CD4-positive, alpha-beta T cell treated with Interleukin-6 at 100 ng/mL for 8 hours (primary cell): ENCODE measurements at places on chromosomes 5 and 9.

- DNase-seq = no peak
Measured at GRCh38 chr9:121376214-121376830, 6.3 kb upstream of the STOM start.

GRCh38 chr9:114392749-114393112, 4.9 kb upstream of the AKNA start:
- DNase-seq = no peak

DNA sequence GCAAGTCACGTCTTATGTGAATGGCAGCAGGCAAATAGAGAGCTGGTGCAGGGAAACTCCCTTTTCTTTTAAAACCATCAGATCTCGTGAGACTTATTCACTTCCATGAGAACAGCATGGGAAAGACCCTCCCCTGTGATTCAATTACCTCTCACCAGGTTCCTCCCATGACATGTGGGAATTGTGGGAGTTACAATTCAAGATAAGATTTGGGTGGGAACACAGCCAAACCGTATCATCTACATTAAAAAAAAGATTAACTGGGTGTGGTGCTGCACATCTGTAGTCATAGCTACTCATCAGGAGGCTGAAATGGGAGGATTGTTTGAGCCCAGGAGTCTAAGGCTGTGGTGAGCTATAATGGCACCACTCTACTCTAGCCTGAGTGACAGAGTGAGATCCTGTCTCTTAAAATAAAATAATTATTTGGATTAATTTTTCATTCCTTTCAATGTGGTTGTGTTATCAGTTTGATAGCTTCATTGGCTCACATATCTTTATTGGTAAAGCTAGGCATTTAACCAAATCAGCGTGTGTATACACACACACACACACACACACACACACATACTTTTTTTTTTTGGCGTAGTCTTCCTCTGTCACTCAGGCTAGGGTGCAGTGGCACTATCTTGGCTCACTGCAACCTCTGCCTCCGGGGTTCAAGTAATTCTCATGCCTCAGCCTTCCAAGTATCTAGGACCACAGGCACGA, 21.8 kb downstream of the DENND4C start:
- DNase-seq = no peak

DNA sequence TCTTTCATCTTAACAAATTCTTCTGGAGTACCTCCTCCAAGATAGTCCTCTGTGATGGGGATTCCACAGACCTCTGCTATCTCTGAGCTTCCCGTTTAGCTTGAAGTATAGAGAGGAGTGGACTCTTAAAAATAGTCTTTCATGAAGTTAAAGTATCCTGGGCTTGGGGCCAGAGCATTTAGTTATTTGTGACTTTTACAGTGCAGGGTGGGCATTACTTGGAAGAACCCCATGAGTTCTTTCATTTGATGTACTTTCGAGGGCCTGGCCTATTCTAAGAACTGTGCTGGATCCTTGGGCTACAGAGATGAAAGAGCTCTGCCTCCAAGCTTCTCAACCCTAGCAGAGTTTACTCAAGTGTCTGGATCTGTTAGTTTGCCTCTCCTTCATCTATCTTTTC, 131.5 kb downstream of the ZSWIM6 start:
- no peak for DNase-seq

GRCh38 chr9:121682926-121683515, 31.6 kb downstream of the DAB2IP start:
- no peak for DNase-seq

- DNase-seq = no peak
Measured at GRCh38 chr5:1549475-1550030, 25.8 kb upstream of the LPCAT1 start.

DNA sequence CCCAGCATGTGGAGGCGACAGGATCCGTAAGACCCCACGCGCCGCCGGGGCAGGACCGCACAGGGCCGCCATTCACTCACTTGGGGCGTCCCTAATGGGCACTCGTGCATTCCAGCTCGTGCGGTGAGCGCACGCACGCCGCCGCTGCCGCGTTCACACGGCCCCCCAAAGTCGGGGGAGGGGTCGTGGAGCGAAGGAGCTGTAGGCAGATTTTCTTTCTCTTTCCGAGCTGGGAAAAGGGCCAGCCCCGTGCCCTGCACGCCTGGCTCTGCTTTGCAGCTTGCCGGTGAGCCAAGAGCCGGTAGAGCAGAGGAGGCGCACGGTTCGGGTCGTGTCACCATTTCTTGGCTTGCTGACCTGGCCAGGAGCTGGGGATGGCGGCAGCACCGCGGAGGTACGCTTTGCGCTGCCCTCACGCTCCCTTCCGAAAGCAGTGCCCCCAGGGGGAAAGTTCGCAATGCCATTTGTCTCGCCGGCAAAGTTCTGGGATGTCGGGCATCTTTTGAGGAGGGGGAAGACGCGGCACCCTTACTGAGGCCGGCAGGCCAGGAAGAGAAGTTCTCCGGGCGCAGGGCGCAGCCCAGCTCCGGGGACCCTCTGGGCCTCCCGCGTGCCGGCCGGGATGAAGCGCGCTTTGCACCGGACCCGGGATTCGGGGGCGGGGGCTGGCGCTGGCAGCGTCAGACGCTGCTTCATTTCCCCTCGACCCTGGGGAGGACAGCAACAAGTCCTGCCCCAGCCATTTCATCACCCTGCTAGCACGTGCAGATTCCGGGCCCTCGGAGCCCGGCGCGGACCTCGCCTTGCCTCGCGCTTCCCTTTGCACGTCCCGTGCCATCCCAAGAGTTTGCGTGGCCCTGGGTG, 898 bp downstream of the STC2 start:
- no peak for DNase-seq

GRCh38 chr5:11191673-11192072, 430.6 kb upstream of the DAP start:
- no peak for DNase-seq

GRCh38 chr9:9598723-9599122, 1014.1 kb downstream of the PTPRD start:
- no peak for DNase-seq

DNA sequence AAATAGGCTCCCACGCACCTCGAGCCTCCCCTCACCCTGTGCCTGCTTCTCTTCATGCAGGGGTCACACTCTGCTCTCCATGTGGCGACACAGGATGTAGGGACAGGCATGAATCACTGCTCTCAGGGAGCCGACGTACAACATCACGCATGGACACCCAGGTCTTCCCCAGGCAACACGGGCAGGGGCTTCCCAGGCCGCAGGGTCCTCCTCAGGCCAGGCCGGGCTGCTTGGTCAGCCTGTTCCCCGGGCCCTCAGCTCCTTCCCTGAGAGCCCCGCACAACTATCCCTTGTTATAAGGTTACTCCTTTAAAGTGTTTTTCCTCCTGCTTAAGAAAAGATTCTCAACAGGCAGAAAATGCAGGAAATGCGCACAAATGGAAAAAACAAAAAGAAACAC, 1.1 kb downstream of the SLC6A18 start:
- DNase-seq = no peak

GRCh38 chr5:126339215-126339805, 83.9 kb upstream of the GRAMD2B start:
- DNase-seq = peak; percentile 61

DNA sequence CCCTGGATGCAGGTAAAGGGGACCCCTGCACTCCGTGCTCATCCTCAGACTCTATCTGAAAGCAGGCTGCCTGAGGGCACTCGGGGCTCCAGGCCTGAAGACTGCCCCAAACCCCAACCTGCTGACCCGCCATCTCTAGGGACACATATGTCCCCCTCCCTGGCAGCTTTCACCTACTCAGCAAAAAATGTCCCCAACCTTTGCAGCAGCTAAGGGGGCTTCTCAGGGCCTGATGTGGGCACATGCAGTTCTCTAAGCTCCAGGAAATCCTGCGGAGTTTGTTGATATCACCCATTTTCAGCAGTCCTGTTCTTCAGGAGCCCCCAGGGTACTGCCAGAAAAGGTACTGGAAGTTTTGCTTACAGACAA, 2.2 kb upstream of the DPH7 start:
- no peak for DNase-seq

- DNase-seq = no peak
Measured at GRCh38 chr9:138025908-138026307, 148.3 kb downstream of the CACNA1B start.

DNA sequence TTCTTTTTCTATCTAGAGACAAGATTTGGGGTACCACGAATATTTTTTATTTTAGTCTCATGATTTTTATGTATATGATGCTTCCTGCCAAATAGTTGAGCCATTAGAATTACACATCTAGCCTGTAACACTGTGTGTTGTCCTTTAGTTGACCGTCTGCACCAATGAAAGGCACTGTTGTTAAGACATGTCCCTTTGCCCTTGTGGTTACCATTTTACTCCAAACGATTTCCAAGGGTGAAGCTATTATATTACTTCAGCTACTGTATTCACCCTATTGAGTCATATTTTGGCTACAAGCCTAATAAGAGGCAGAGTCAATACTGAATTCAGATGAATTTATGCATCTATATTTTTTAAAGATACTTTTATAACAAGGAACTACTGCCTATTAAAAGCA, 207.6 kb downstream of the CETN3 start:
- no peak for DNase-seq

GRCh38 chr5:139752506-139753473, 42.8 kb upstream of the PSD2 start:
- no peak for DNase-seq

- no peak for DNase-seq
Measured at GRCh38 chr5:157558041-157558595, 17.5 kb downstream of the ADAM19 start.

GRCh38 chr9:14849851-14850250, 60.4 kb downstream of the FREM1 start:
- no peak for DNase-seq

DNA sequence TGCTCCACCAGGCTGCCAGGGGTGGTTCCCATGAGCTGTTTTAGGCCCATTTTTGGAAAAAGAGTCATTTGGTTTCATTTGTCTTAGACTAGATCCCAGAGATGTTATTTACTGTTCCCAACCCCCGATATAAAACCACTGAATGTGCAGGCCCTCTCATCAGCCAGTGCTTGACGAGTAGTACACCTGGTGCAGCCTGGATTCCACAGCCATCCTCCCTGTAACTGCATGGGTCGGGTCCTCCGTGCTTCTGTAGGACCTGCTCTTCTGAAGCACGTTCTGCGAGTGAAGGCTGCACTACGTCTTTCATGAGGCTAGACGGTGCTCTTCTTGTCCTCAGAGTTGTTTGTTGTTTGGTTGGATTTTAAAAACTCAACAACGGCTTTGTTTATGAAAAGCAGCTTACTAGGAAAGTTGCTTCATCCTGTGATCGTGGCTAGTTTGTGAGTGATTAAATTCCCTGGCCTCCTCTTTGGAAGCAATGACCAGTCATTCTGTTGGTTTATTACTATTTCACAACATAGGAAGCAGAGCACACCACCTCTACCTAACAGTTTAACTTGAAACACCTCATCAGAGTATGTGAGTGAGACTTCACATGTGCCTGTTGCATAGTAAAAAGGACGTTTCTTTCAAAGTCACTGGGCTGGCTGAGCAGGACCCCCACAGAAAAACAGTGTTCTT, 135.2 kb downstream of the AOPEP start:
- no peak for DNase-seq

GRCh38 chr9:89153232-89154017, 25.2 kb downstream of the SHC3 start:
- no peak for DNase-seq

DNA sequence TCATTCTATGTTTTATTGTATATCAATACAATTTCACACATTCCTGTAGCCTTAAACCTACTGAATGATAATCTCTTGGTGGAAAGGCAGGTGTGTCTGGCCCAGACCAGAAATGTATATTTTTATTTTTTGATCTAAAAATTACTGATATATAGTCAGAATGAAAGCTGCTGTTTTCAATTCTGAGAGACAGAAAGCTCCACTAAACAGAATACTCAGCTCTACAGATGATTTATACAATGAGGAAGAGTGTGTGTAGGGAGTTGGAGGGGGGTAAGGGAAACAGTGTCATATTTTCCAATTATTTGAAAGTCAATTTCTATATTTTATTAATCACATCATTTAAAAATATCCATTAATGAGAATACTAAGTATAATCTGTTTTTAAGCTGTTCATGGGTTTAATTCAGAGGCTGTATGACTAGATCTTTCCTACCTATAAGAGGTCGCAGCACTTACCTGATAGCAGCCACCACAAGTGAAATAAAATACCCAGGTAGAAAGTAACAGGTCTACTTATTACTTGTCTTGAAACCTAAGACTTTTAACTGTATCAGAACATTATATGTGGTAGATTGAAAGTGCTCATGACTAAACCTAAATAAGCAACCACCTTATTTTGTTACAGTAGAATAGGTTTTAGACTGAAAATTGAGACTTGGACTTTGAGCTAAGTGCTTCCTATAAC, 183.4 kb downstream of the TMC1 start:
- DNase-seq = no peak
